GM23338 (cell line): ENCODE measurements at places on chromosomes 3 and 15. TPM values are rescaled to one million over a fixed set of nuclear protein-coding genes. Genes with fewer than 3 reads are reported as not detected.
A peak's percentile ranks its signal among the peaks of the same experiment; 100 is the strongest.

The CLRN1 gene
- total RNA-seq: 0.69 and 0.93 TPM in 2 replicates

The RTP3 gene
- total RNA-seq: 0.97 TPM in 1 of 2 replicates, not detected in the other

The HMCES gene
- 44.5 and 45.6 TPM in 2 replicates for total RNA-seq

The SYNPR gene
- 0.38 and 2.6 TPM in 2 replicates for total RNA-seq

The ADAMTS17 gene
- 0.74 and 3.8 TPM in 2 replicates for total RNA-seq

GRCh38 chr3:8663177-8664061, 18.8 kb upstream of the SSUH2 start:
- no peak overlapping the region for H3K4me3 ChIP-seq
- no peaks in the 10 kb centered on the region for H3K36me3 ChIP-seq
- DNase-seq: peak; percentile 98

DNA sequence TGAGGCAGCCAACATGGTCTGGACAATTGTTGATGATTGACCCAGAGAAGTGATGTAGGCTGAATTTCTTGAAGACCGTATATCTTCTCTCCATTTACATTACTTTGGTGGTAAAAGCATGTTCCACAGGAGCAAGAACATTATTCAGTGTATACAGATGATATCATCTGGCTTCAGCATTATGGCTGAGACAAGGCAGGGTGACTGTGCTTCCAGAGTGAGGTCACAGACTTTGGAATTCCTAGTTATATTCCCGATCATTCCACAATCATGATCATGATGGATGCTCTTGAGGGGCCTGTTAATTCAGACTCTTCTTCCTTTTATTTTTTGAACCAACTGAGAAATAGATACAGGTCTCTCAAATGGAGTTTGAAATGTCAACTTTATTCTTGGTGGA, 19.0 kb downstream of the PLS1 start:
- no peak overlapping the region for H3K4me3 ChIP-seq
- no peaks in the 10 kb centered on the region for H3K36me3 ChIP-seq

GRCh38 chr3:9955067-9955502, 2.9 kb upstream of the PRRT3 start:
- peaks cover 13% of the 10 kb centered on the region; the same call in 1 of the 2 replicates for H3K27me3 ChIP-seq
- no peak overlapping the region for H3K4me3 ChIP-seq
- H3K27ac ChIP-seq: no peak overlapping the region
- H3K4me1 ChIP-seq: peaks cover 17% of the 10 kb centered on the region
- DNase-seq: peak; percentile 77
- H3K36me3 ChIP-seq: no peaks in the 10 kb centered on the region

DNA sequence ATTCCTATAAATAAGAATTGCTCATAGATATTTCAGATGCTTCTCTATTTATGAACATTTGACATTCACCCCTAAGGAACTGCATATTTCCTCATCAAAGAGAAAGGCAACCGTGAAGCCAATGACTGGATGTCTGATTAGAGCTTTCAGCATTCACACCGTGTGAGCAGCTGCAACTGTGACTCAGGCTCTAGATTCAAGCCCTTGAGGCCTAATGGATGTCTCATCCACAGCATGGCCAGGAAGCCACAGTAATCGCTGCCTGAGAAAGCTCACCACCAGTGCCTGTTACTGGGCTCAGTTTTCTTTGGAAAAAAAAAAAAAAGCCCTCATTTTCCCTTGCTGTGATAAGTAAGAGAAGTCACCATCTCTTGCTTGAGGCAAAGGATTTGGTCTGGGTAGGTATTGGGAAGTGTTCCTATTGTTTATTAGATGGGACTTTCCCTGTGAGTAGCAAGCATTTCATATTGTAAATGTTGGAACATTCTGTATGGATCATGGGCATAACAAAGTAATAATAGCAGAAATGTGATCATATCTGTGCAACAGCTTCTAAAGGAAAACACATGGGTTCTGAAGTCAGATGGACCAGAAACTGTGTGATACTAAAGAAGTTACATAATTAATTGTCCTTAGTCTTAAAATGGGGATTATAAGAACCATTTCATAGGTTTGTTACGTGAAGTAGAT, 783.7 kb downstream of the AGBL1 start:
- no peak overlapping the region for H3K27ac ChIP-seq
- H3K27me3 ChIP-seq: no peaks in the 10 kb centered on the region
- no peaks in the 10 kb centered on the region for H3K36me3 ChIP-seq
- DNase-seq: no peak
- no peaks in the 10 kb centered on the region for H3K4me1 ChIP-seq
